ENCODE measurements at places on chromosomes 6 and 20.

DNA sequence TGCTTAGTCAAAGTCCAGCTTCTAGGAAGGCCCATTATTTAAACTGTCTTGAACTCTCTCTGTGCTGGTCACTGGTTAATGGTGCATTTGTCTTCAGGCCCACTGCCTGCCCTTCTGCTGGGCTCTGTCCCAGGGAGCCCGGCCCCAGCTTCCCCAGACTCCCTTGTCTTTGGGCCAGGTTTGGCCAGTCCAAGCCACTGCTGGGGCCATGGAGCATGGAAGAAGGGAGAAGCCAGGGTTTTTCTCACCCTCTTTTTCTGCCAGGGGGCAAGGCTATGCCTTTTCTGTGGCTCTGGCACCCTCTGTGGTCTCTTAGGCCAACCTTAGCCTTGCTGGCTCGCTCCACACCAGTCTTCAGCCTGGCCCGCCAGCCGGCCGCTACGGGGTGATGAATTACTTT is 390.0 kb upstream of the SULF2 start:
- DNase-seq, result no peak

DNA sequence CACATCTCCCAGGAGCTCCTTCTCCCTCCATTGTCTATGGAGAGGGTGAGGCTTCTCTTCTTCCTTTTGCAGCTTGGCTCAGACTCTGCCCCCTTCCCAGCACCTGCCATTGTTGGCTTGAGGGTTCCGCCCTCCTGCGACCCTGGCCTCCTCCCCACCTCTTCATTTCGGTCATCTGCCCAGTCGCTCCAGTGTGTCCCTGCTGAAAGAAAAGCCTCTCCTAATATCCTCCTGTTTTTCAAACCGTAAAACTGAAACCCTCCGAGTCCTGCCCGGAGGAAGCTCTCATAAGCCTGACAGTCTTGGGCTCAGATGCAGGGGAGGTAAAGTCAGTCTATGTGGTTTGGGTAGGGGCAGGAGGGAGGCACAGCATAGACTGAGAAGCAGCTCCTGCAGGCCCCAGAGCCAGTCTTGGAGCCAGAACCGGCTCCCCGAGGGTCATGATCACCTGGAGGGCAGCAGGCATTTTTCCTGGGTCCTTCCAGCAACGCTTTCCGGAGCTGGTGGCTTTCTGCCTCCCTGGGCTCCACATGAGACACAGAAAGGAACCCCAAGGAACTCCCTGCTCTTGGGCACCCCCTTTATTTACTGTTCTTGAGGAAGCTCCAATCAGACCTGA is 235.1 kb downstream of the SMOC2 start:
- no peak for DNase-seq

DNA sequence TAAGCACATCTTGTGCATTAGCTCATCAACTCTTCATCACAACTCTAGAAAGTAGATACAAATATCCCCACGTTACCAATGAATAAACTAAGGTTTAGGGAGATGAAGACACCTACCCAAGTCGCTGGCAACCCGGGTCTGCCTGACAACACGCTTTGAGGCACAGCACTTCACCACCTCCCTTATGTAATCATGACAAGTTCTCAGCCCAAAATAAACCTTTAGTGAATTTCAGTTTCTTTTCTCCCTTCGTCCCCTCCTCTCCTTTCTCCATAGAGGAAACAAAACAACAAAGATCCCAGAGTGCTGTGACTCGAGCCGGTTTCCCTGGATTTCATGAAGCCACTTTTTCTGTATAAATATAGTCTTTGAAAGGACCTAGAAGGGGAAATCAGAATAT is 105.4 kb downstream of the MAFB start:
- DNase-seq, result no peak

DNA sequence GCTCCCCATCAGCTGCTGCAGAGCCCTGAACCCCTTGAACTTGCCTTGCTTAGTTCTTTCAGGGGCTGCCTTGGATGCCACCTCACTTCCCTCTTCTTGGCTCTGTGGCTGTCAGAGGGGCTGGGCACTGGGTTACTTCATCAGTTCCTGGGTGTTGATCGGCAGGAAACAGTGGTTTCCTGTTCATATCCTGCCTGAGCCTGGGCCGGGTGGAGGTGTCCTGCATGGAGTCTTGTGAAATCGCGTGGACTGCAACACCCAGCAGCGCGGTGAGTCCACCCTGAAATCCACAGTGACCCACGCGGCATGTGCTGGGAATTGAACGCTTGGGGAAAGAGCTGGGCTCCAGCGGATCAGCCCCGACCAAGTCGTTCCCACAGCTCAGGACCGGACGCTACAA is 97.5 kb downstream of the CDH26 start:
- no peak for DNase-seq

GRCh38 chr6:52642368-52642767 is 28.5 kb upstream of the TMEM14A start:
- DNase-seq, result no peak

DNA sequence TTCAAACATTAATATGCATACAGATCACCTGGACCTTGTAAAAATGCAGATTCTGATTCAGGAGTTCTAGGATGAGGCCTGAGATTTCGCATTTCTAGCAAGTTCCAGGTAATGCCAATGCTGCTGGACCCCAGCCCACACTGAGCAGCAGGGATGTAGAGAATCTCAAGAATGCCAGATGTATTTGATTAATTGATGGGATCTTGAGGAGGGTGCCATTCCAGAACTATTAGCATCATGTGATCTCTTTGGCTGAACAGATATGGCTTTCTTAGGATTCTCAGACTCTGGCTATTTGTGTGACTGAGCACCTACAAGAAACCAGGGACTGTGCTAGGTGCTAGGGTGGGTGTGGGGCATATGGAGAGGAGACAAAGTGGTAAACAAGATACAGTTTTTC is 16.5 kb upstream of the SNX3 start:
- DNase-seq, result no peak

- no peak for DNase-seq
Measured at GRCh38 chr20:44287272-44288097, 23.5 kb downstream of the FITM2 start.

DNA sequence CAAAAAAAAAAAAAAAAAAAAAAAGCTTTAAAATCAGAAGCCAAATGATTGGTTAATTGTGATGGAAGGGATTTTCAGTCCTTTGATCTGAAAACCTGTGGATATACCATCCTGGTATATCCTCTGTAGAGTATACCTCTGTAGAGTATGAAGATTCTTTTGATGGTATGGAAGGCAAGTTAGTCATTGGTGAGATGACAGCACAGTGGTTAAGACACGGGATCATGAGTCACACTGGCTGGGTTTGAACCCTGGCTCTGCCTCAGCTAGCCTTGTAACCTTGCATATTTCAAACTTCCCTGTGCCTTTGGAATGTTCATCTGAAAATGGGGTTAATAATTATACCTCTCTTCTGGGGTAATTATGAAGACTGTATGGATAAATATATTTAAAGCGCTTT is 179.3 kb downstream of the CARMIL1 start:
- DNase-seq, result no peak

DNA sequence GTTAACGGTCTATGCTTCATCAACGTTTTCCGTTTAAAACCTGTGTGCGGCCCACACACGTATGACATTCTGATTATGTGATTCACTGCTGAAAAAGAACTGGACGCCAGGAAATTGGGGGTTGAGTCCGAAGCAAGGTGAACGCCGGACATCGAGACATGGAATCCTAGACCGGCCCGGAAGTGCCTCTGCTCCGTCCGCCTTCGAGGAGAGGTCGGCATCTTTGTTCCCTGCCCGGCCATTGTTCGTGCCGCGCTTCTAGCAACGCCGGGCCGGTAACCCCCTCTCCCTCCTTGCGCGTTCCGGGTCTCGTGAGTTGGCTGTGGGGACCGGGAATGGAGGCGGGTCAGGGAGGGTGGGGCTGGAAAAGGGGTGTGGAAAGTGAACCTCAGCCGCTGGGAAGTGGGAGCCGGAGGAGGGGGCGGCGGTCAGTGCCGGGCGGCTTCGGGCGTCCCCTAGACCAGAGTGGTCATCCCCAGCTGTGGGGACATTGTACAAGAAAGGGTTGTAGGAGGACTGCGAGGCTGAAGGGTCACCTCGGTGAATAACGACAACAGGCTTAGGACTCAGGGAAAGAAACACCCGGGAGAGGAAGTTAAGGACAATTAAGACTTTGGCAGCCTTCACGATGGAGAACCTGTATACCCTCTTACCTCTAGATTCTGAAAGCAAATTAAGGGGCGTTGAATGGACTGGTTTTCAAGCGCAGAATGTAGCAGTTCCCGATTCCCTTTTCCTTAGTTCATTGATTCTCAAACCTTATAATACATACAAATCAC is at the start of gene ZSCAN9:
TSS of gene ZSCAN9 (plus strand) at position 220 of the 779 bp plus-strand sequence. CDS start 1,810 bp downstream, outside the sequence.
- peak; percentile 62 for DNase-seq

DNA sequence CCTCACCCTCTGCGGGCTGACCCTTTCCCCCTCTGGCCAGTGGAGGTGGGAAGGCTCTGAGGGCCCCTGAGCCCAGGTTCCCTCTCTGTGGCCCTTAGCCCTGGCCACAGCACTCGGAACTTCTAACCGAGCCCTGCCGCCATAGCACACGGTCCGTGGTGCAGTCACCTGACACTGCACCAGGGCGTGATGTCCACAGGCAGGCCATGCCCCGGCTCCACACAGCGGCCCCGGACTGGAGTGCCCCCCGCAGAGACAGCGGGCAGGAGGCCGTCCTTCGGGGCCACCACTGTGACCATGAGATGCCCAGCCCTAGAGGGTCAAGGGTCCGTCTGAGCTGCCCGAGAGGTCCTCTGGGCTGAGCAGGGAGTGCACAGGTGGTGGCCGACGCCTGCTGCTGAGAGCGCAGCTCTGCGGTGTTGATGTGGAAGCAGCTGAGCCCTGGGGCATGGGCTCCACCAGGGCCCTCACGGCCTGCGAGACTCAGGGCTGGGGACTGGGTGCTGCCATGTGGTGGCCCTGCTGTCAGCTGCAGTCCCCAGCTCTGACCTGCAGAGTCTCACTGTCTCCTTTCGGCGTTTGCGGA is 11.2 kb upstream of the BHLHE23 start:
- peak; percentile 17 for DNase-seq

DNA sequence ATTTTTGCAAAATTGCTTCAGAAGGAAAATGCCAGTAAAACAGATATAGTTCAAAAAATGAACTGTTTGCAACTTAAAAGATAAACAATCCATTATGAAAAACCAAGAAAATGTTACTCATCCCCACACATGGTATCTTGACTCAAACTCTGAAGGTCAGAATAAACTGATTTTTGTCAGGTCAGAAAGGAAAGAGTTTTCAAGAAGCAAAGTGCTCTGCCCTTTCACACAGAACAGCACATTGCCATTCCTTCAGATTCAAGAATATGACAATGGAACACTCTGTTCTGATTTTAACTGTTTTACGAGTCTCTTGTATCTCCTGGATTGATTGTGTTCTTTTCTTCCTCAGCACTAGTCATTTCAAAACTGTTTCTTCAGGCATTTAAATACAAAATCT is 33.8 kb upstream of the NT5E start:
- DNase-seq, result no peak

- no peak for DNase-seq
Measured at GRCh38 chr6:5570641-5571040, 309.3 kb downstream of the FARS2 start.

- no peak for DNase-seq
Measured at GRCh38 chr6:99121748-99122147, 174.0 kb upstream of the FBXL4 start.

DNA sequence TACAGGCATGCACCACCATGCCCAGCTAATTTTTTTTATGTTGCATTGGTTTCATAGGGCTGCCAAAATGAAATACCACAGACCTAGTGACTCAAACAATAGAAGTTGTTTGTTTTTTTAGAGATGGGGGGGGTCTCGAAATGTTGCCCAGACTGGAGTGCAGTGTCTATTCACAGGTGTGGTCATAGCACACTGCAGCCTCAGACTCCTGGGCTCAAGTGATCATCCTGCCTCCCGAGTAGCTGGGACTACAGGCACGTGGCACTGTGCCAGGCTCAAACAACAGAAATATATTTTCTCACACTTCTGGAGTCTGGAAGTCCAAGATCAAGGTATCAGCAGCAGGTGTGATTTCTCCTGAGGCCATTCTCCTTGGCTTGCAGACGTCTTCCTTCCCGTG is 6.6 kb upstream of the SLC16A10 start:
- DNase-seq, result no peak

- DNase-seq, result no peak
Measured at GRCh38 chr20:52454660-52455059, 263.1 kb upstream of the ZFP64 start.

DNA sequence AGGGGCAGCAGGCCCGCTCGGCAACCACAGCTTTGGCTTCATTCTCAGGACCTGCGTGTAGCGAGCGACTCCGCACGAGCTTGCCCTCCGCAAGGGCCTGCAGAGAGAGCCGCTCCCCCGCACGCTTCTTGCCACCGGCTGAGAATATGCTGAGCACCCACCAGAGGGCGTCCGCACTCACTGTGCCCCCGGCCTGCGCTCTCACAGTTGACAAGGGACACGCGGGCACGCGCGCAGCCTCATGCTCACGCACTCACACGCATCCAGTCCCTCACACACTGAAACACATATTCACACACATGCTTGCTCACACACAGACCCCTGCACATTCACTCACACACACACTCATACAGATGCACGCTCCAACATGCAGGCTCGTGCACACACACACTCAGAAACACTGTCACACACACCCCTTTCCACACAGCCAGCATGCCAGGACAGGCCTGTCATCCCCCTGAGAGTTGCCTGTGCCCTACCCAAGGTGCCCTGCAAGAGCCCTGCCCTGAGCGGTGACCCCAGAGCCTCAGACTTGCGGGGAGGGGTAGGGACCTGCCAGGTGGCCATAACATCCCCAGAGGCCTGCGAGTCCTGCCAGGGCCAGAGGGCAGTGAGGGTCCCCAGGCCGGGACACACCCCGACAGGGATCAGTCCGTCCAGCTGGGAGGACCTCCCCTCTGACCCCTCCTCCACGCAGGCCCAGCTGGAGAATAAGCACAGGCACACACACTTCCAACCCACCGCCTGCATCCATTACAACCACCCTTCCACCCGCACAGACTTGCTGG is 174.1 kb downstream of the BMP7 start:
- peak; percentile 48 for DNase-seq

Data from mesothelial cell of epicardium (in vitro differentiated cells).